Upper lobe of right lung (tissue), 1 donor: ENCODE measurements at places on chromosomes 1 and 21.
A peak's percentile ranks its signal among the peaks of the same experiment; 100 is the strongest.

GRCh38 chr1:119637710-119638109 lies 10.4 kb downstream of the ZNF697 start:
- DNase-seq = no peak

GRCh38 chr1:63601463-63601862 lies 8.3 kb downstream of the PGM1 start:
- DNase-seq = no peak

- no peak for DNase-seq
Observed at GRCh38 chr1:184022668-184023067, 14.9 kb downstream of the COLGALT2 start.

GRCh38 chr21:30981403-30981802 lies 56.9 kb downstream of the KRTAP19-8 start:
- DNase-seq = no peak

DNA sequence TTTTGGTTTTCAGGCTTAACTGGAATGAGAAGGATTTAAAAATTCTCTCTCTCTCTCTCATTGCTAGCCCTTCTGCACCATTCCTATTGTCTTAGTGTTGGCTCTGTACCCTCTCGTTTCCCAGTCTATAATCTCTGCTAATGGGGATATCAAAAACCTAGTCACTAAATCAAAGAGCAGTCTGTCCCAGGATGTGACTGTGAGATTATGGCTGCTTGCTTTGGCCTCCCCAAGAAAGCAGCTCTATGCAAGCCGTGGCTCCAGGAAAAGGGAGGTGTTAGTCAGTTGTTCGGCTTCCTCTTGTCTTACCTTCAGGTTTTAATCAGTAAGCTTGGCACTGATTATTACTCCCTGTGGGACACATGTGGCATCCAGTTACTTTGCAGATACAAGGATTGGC lies 468.8 kb downstream of the USP25 start:
- no peak for DNase-seq

DNA sequence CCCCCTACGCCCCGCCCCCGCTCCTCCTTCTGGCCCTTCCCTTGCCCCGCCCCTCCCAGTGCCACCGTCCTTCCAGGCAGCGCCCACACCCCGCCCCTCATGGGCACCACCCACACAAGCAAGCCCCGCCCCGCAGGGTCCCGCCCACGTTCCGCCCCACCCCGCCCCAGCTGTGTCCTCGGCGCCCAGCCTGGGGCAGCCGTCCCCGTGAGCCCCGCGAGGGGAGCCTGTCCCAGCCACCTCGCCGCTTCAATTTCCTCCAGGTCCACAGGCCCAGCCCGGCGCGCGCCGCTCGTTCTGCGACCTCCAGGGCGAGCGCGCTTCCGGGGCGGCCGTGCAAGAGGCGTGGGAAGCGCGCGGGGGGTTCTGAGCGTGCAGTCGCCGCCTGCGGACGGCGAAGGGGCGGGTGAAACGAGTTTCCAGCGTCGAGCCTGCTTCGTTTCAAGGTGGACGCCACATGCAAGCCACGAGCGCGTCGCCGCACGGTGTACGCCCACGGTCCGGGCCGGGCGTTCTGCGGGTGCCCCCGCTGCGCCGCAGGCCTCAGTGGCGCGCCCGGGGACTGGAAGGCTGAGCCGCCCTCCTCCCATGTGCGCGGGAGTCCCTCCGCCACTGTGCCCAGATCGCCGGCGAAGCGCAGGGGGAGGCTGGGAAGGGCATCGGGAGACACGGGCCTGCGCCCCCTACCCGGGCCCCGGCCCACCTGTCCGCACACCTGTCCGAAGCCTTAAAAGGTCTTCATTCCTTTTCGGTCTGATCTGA lies 10.8 kb upstream of the FAAP20 start:
- peak; percentile 99 for DNase-seq

DNA sequence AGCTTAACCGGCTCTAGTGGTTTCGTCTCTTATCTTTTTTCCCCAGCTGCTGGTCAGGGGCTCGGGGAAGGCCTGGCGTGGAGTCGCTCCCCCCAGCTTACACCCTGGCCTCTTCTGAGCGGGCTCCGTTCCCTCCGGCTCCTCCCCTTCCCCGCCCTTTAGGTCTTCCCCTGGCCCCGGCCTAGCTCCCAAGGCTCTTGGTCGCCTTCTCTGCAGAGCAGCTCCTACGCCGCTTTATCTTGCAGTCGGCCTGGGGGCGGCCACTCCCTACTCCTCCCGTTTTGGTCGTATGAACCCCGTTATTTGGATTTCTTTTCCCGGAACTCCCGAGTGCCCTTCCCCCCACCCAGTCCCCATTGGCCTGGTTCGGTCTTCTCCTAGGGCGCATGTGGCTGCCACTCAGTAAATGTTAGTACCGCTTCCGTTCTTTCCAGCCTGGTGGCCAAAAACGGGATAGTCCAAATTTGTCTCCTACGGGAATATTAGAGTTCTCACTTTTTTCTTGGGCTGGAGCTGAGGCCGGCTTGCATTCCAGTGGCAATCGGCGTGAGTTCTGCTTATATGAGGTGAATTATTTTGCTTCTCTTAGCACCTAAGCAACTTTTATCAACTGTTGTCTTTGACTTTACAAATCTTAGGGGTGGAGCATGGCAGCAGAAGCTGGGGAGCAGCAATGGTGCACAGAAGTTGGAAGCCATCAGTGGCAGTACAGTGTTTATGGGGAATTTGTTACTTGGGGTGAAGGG lies 467 bp downstream of the THRAP3 start:
- no peak for DNase-seq

GRCh38 chr1:172041742-172042141 lies 200.4 kb downstream of the DNM3 start:
- DNase-seq = no peak

GRCh38 chr1:203402629-203403337 lies 51.9 kb upstream of the FMOD start:
- no peak for DNase-seq

GRCh38 chr21:20618878-20619277 lies 379.3 kb upstream of the NCAM2 start:
- DNase-seq = no peak

DNA sequence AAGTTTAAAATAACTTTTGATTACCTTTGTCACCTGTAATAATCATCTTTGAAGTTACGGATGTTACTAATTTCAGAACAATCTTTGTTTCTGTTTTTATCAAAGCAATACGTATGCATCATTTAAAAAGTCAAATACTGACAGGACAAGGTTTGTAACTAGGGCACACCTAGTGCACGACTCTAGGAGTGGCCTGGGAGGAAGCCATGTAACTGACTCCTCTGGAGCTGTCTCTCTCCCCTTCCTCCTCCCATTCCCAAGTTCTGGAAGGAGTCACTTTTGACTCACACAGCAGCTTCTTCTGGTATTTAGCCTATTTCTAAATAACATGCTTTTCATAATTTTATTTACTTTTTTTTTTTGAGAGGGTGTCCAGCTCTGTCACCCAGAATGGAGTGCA lies 11.8 kb upstream of the RAP1GAP start:
- no peak for DNase-seq

GRCh38 chr1:50724626-50725286 lies 235.3 kb downstream of the FAF1 start:
- no peak for DNase-seq

DNA sequence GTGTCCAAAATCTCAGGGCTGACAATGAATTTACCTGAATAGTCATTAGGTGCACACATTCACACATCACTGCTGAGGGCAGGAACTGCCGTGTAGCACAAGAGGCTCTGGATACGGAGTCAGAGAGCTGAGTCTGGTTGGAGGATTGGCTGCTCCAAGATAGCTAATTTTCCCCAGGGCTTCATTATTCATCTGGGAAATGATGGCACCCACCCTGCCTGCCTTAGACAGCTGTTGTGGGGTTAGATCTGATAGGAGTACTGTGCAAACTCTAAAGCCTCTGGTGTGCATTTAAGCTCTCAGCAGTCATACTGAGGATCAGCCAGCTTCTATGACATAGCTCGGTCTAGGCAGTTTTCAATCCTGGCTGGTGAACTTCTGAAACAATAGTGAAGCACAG lies 67.0 kb downstream of the LMX1A start:
- DNase-seq = no peak

DNA sequence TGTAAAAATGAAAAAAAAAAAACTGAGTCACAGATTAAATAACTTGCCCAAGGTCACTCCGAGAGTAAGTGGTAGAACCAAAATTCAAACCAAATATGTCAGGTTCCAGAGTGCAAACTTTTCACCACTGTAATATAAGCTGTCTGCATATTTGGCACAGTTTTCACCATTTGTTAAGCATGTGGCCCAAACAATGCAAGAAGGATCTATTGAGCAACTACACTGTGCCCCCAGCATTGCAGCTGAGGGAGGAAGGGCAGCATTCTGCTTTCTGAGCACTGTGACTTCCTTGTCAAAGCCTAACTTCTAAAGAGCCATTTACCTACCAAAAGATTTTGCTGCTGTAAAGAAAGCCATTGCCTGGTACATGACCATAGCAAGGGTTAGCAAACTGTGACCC lies 133.4 kb downstream of the SYT2 start:
- no peak for DNase-seq

DNA sequence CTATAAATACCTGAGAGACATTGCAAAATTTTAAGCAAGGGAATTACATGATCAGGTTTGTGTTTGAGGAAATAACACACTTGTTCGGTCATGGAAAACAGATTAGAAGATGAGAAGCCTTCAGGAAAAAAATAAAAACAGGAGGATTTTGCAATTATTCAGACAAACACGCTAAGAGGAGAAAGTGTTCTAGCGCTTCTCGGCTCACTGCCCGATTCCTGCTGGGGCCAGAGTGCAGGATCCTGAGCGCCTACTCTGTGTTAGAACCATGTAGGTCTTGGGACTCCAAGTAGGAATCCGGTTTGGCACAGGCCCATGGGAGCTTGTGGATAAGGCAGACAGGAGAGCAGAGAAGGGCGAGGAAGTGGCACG lies 8.1 kb upstream of the PRELP start:
- peak; percentile 72 for DNase-seq

- DNase-seq = no peak
Observed at GRCh38 chr1:233333086-233333485, 5.6 kb downstream of the MAP3K21 start.

DNA sequence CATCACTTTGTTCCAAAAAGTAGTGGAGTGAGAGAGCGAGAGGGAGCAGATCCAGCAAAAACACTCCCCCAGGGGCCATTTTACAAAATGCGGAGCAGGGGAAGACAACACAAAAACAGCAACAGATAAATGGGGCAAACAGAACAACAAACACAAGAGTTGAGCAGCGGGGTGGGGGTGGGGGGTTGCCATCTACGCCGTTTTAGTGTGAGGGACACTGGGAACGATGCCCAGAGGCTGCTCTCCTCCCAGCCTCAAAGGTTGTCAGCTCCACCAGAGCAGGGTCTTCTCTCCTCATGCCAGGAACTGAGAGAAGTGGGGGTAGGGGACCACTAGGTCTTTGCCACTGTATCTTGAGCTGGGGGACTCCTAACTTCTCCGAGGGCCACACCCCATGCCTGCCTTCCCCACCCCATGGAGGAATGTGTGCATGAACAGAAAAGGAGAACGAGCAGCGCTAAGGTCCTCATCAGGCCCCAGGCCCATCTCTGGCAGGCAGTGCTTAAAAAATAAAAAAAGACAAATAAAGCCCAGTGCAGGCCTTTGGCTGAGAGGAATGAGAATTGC lies 1.3 kb upstream of the PBXIP1 start:
- no peak for DNase-seq
